ENCODE measurements at places on chromosomes 6 and 20.

- no peak for DNase-seq
Measured at GRCh38 chr6:22110061-22110460, 186.8 kb downstream of the PRL start.

- DNase-seq: no peak
Measured at GRCh38 chr6:10730254-10730653, 7.4 kb downstream of the TMEM14C start.

GRCh38 chr20:45538209-45538799 lies 978 bp downstream of the WFDC6 start:
- no peak for DNase-seq

GRCh38 chr20:24303393-24304170 lies 165.8 kb upstream of the SYNDIG1 start:
- no peak for DNase-seq

DNA sequence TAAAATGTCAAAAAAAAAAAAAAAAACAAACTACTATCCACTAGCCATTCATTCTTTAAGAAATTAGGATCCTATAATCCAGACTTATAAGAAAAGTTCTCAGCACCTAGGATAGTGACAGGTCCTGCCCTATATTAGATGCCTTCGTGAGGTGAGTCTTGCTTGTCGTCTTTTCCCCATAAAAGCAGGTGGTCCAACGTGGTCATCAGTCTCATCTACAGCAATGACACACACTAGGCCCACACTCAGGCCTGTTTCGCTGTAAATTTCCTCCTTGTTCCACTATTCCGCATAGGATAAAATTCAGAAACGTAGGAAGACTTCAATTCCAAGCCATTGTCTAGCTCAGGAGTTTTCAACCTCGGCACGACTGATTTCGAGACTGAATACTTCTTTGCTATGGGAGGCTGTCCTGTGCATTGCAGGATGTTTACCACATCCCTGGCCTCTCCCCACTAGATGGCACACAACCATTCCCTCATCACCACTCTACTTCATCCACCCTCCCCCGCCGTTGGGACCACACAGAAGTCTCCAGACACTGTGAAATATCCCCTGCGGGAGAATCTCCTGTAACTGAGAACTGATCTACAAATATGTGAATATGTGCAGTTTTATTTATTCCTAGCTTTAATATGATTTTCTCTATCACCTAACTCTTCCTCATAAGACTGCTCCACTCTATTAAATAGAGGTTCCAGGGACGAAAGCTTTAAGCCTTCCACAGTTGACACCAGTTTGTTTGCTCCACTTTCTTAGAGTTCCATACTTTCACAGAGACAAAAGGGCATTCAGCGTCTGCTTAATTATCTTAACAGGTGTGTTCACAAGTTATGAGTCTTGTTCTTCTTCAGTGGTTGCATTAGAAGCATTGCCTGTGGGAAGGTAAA lies 346.3 kb downstream of the BMP2 start:
- peak; percentile 24 for DNase-seq

DNA sequence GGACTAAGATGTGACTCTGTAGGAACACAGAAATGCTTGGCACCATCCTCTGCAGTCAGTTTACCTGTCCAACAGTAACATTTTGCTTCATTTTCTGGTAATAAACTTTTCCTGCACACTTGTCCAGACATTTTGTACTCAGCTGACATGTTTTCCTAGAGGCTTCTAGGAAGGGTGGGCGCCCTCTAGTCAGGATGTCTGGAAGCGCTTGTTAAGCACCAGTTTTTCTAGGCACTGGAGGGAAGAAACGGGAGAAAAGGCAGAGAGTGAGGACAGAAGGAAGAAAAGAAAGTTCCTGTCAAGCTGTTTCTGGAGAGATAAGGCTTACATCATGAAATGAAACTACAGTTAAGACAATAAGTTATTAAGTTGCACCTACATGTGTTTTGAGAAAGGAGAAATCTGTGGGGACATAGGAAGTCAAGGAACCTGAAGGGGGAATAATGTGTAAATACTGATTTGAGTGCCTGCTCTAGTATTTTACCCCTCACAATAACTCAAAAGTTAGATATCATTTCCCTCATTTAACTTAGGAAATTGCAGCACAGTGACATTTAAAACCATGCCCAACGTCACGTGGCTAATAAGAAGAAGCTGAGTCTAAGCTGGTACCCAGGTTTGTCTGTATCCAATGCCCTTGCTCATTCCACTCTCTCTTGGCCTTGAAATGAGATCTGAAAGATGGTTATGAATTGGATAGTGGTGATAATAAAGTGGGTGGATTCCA lies 42.7 kb upstream of the TNFRSF21 start:
- no peak for DNase-seq

DNA sequence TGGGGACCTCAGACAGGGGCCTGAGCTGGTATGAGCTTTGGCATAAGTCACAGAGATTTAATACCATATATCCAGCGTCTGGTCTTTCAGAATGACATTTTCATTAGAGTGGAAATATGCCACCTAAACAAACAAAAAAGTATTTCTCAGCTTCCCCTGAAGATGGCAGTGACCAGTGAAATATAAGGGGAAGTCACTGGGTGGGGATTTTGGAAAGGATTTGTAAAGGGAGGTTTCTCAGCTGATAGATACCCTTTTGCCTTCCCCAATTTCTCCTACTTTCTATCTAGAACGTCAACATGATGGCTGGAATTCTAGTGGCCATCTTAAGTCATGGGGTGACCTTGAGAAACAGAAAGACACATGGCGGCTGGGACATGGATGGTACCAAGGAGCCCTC lies 137.7 kb upstream of the LRFN2 start:
- no peak for DNase-seq

- DNase-seq: no peak
Measured at GRCh38 chr6:129923530-129924250, 62.6 kb upstream of the TMEM244 start.

GRCh38 chr6:41167173-41167963 lies 4.5 kb upstream of the TREM2 start:
- DNase-seq: no peak

- DNase-seq: peak; percentile 41
Measured at GRCh38 chr6:20564269-20564668, 30.0 kb downstream of the CDKAL1 start.

GRCh38 chr6:160519603-160520042 lies 144.5 kb downstream of the LPA start:
- no peak for DNase-seq

DNA sequence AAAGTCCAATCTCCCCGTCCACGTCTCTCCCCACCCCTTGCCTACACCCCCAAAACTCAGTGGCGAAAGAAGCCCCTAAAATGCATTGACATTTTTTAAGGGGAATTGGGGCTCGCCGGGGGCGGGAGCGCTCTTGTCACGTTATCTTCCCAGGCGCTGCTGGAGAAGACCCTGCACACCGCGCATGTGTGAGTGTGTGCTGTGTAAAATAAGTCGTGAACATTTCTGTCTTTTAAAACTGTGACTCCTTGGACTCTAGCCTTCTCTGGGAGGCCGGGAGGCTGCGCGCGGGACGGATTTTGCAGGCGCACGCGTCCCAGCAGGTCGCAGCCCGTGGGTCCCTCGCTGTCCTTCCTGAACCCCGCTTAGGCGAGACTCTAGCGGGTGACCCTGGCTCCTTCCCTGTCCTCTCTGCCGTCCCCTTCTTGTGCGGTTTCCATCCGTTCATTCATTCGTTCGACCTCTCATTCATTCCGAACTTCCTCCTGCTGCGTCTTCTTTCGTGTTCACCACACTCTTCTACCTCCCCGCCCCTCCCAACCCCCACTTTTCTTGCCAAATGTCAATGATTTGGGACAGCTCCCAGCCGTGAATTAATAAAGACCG lies 2.2 kb downstream of the NRN1 start:
- DNase-seq: no peak

GRCh38 chr6:90434094-90434493 lies 137.5 kb upstream of the BACH2 start:
- no peak for DNase-seq

DNA sequence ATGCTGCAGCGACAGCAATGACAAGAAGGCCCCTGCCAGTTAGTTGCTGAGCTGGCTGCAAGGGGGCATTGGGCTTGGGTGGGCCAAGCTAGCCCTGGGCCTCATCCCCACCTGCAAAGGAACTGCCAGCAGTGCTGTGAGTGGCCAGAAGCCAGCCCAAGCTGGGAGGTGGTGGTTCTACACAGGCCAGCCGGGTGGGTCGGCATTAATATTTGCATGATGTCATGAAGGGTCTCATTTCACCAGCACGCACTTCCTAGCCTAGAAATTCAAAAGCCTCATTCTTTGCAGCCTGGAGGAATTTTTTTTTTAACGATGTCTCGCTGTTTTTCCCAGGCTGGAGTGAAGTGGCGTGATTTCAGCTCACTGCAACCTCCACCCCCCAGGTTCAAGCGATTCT lies 62.0 kb downstream of the IYD start:
- no peak for DNase-seq

DNA sequence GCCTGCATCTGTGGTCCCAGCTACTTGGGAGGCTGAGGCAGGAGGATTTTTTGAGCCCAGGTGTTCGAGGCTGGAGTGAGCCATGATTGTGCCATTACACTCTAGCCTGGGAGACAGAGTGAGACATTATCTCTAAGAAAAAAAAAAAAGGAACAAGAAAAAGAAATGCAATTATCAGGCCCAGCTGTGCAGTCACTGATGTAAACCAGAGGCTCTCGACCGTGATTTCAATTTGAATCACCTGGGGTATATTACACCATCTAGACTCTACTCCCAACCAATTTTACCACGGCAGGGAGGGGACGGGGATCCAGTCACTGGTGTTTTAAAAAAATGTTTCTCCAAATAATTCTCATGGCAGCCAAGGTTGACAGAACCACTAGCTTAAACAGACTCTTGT lies 48.8 kb upstream of the NKX2-2 start:
- DNase-seq: no peak

- DNase-seq: no peak
Measured at GRCh38 chr6:162525181-162525580, 202.4 kb downstream of the PRKN start.

GRCh38 chr6:31293343-31293742 lies 21.5 kb upstream of the HLA-C start:
- DNase-seq: no peak

DNA sequence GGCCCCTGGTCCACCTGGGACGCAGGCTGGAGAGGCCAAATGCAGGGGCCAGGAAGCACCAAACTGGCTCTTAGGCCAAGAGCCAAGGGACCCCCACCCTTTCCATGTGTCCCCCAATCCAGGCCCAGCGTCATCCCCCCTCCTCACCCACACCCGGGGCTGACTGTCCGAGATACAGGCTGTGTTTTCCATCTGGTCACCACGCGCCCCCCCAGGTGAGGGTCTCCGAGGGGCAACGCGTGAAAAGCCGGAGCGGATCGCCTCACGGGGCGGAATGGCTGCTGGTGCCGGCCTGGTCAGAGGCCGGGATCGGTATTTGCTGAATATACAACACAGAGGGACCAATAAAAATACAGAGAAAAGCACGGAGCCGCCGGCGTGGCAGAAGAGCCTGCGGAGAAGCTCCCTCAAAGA lies 5.2 kb upstream of the ABHD16B start:
- DNase-seq: no peak

DNA sequence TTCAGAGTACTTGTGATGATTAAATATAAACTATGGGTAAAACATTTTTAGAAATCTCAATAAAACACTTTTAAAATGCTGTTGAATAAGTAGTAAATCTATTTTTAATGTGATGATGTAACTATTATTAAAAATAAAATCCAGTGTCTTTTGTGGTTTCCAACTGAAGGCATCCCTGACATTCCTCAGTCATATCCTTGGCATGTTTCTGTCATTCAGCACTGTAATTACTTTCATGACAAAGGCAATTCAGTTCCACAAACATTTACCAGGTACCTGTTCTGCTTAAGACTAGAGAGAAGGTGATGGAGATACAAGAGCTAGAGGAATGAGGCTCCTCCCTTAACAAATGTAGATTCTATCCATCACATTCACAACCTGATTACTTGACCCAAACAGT lies 518.7 kb upstream of the MAP3K7 start:
- no peak for DNase-seq

DNA sequence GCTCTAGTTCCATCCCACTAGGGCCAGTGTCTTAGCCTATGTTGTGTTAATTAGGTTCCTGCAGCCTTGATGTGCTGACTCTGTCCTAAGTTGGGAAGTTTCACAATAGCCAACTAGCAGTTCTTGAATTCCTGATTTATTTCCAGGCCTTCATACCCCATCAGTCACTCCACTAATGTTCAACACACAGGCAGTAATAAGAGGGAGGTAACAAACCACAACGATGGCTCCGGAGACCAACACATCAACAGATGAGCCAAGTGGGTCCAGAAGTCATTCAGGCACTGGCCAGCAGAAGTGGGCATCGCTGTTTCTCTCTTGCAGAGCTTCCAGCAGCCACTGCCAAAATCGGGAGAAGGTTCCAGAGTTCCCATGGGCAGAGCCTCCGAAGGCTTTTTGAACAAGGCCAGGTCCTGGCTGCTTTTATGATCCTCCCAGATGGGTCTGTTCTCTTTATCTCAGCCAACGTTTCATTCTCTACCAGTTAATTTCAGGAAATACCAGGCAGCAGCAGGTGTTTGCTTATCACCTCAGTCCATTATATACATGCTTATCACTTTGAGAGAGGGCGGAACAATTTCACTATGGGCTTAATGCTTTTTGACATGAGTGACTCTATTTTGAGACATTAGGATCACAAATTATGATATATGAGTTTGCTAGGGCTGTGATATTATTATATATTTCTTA lies 48.5 kb upstream of the NOP56 start:
- DNase-seq: no peak

DNA sequence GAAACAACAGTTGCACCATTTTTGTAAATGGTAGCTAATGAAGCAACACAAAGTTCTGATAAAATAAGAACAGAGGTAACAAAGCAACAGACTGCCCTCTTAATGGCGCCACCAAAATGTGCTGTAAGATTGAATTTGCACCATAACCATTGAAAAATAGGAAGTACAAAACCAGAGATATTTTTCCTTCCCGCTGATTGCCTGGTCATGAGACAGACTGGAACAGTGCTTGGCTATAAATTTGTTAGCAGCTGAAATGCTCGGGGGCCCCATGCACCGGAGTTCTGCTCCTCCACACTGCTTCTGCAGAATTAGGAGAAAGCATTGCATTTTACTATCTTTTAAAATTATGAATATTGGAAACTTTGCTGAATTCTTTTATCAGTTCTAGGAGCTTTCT lies 164.4 kb upstream of the QKI start:
- no peak for DNase-seq

- DNase-seq: no peak
Measured at GRCh38 chr6:81762132-81762531, 9.7 kb upstream of the TENT5A start.

DNA sequence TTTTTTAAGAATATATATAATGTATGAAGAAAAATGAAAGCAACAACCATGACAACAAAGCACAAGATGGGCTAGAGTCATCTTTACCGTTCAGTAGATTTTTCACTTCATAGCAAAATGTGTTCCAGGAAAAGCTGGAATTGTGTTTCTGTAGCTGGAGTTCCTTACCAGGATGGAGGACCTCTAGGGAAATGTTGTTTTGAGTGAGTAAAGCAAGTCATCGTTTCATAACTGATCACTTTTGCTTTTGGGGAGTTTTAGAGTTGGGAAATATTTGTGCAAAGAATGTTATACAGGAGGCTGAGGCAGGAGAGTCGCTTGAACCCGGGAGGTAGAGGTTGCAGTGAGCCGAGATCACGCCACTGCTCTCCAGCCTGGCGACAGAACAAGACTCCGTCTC lies 151.6 kb downstream of the SASH1 start:
- no peak for DNase-seq

Data from NCI-H1694 (cell line).